ENCODE measurements at places on chromosomes 6 and 20.

DNA sequence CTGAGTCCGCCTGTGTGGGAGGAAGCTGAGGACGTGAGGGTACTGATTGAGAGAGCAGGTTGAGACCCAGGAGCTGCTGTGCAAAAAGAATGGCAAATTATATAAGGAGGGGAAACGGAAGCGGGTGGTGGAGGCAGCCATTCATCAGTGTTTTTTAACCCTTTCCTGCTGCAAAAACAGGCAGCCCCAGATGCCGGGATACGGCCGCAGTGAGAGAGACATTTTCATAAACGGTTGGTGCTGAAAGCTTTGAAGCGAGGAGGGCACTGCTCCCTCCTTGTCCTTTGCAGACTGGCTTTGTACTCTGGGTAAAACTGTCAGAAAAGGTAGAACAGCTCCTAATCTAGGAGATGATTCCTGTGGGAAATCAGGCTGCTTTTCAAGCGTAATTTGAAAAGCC lies 56.4 kb downstream of the TTI1 start:
- no peak for DNase-seq

DNA sequence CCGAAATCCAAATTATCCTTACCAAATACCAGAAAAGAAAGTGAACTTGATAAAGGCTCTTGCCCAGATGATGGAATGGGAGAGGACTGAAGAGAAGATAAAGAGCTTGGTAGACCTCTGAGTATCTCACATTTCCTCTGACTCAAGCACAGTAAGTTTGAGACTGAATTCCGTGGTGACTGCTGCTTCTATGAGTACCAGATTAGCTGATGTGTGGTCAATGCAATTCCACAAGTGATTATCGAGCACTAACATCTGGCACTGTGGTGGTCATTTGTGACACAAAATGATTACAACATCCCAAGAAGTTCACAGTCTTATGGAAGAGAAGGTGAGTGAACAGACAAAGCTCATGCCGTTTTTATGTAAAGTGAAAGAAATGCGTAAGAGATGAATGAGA lies 2.6 kb upstream of the RPS6KA2 start:
- DNase-seq: peak; percentile 61

DNA sequence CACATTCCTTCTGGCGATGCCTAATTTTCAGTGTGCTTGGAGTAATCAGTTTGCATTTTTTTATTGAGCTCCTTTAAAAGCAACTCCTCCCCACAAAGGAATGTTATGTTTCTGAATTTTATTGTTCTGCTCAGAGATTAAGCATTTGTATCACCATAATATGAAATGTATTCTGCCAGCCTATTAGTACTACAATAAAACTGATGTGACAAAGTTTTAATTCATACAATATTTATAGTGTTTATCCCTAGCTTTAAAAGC lies 236.9 kb upstream of the ASCC3 start:
- DNase-seq: no peak

DNA sequence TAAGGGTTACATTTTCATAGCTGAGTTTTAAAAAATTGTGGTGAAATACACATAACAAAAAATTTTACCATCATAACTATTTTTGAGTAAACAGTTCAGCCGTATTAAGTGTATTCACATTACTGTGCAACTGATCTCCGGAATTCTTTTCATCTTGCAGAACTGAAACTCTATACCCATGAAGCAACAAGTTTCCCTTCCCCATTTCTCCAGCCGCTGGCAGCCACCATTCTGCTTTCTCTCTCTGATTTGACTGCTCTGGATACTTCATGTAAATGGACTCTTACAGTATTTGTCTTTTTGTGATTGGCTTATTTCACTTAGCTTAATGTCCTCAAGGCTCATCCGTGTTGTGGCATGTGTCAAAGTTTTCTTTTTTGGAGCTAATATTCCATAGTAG lies 341.6 kb downstream of the QKI start:
- DNase-seq: no peak

GRCh38 chr6:102355578-102355977 lies 962.1 kb downstream of the GRIK2 start:
- DNase-seq: no peak
